ENCODE measurements at places on chromosomes 7 and 10.

- no peak for DNase-seq
Observed at GRCh38 chr7:1121476-1121875, 33.6 kb downstream of the GPER1 start.

- DNase-seq, result no peak
Observed at GRCh38 chr7:136036336-136036735, 59.2 kb upstream of the MTPN start.

- DNase-seq, result no peak
Observed at GRCh38 chr10:120098232-120098930, 205.9 kb downstream of the SEC23IP start.

- DNase-seq, result no peak
Observed at GRCh38 chr7:46244757-46245156, 323.7 kb upstream of the IGFBP3 start.

- no peak for DNase-seq
Observed at GRCh38 chr7:103796327-103796962, 193.0 kb downstream of the RELN start.

GRCh38 chr7:38736138-38736537, 105.0 kb upstream of the AMPH start:
- no peak for DNase-seq

DNA sequence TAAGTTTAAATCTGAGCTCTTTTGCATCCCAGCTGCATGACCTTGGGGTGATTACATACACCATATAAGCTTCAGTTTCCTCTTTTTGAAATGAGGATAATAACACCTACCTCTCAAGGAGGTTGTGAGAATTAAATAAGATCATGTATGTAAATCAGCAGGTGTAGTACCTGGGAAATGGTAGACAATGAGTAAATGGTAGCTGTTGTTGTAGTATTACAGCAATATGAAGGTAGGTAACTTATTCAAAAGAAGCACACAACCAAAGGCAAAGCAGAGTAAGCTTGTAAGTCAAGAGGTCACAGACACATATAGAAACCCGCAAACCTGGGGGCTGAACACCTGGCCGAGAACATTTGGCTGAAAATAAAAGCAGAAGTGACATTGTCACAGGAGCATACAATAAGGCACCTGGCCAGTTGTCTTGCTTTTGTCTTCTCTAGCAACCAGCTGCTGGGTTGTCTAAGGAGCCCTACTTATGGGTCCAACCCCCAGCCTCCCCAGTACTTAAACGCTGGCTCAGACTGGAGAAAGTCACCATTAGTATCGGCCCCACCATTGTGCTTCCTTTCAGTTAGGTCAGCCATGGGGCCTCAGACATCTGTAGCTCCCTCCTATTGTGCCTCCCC, 203.6 kb upstream of the MKLN1 start:
- DNase-seq, result no peak

DNA sequence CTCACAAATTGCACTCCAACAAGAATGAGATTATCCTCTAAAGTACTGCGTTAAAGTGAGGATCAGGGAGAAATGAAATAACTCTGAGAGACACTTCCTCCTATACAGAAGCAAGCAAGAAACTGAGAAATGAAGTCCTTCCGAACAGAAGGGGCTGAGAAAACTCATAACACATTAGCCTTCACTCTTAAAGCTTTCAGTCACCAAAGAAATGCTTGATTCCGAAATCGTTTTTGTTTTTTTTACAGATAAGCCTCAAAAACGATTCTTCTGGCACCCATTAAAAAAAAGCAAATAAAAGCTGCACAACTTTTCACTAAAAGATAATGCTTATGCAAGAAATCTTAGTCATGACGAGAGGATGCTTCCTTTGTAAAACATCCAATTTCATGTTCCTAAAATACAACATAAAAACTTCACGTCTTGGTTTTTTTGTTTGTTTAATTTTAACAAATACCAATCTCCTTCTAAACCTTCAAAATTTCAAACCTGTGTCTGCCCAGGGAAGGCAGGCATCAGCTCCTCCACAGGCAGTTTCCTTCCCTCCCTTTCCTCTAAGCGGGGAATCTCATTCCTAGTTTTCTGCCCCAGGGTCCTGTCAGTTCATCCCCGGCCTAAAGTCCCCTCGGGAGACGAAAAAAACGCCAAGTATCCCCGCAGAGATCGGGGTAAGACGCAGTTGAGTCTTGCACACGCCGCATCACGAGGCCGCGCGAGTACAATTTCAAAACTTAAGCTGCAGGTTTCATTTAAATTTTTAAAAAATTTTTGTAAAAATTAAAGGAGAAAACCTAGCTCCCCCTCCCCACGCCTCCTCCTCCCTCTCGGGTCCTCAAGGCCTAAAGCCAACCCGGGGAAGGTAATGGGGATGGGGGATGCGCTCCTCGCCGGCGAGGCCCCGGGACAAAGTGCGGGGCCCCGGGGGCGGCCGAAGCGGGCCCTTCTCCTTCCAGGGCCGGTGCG, 1.1 kb downstream of the BAZ1B start:
- DNase-seq, result no peak
